Activated CD4-positive, alpha-beta memory T cell treated with anti-CD3 and anti-CD28 coated beads for 36 hours (primary cell): ENCODE measurements at places on chromosomes 1 and 21.

GRCh38 chr1:153962088-153963029, 978 bp downstream of the SLC39A1 start:
- peak; percentile 51 for DNase-seq

- DNase-seq, result no peak
Observed at GRCh38 chr1:174956976-174957375, 42.8 kb upstream of the CACYBP start.

- DNase-seq, result no peak
Observed at GRCh38 chr1:192580351-192580962, 4.9 kb downstream of the RGS1 start.

DNA sequence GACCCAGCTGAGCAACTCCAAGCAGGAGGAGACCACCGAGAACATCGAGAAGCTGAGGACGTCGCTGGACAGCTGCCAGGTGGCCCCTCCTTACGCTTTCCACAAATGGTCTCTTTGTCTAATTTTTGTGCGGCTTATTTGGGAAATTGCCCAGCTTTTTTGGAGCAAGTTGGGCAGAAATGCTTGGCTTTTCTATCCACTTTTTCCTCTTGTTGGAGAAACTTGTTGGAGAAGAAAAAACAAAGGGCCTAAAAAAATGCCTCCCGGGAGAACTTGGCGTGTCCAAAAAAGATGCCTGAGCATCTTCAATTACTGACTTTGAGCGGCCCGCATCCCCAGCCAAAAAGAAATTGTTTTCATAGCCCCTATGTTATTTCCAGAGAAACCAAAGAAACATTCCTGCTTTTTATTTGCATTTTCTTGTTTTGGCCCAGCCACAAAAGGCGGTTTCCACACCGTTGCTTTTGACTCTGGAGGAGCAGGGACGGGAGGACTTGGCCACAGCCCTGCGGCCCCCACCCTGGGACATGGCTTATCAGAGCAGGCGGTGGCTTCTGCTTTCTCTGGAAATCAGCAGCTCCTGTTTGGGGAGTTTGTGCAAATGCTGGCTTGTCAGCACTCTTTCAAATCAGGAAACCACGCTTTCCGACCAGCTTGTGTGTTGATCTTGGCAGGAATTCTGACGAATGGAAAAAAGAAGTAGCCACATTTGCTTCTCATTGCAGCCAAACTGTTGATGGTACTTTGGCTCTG, 81.2 kb upstream of the EFHD2 start:
- no peak for DNase-seq

DNA sequence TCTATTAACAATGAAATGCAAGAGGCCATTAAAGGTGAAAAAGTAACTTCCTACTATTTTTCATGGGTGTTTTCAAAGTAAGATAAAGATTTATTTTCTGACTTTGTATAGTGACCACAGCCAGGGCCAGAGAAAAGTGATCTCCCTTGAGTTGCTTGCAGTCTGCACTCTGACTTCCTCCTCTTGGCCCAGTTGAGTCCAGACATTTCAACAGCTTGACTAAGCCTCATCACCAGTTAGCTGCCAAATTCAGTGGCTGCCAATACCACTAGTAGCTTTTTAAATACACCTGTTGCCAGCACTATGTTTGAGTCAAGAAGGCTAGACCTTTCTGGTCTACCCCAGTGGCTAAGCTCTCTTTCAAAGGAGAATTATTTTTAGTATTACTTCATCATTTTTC, 3.7 kb upstream of the NEK7 start:
- no peak for DNase-seq

DNA sequence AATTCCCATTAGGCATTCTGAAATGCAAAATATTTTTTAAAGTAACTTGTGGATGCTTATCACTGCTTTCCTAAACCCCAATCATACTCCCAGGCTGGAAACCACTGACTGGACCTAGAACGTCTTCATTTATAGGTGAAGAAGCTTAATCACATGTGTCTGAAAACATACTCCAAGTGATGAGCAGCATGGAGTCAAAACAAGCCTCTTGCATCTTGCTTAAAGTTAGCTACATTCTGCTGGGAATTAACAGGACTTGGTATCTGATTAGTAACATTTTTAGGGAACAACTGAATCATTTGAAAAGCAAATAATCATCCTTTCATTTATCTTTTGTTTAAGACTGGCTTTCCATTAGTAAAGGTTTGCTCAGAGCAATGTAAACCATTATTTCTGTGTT, 105.7 kb downstream of the AK5 start:
- no peak for DNase-seq

- DNase-seq, result no peak
Observed at GRCh38 chr1:230752407-230752806, 5.2 kb downstream of the CAPN9 start.

DNA sequence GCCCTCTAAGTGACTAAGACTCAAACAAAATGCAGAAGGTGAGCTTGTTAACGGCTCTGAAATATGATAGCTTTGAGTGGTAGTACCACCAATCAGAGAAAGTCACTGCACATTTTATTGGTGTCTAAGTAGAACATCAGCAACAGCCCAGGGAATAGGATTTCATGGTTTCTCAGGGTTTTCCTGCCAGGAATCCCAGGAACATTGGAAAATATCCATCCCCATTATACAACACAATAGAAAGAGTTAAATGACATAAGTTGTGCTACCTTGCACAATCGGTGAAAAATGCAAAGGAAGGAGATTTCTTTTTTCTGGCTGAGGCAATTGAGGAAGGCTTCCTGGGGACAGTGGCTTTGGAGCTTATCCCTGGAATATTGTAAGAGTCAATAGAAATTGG, 283.1 kb downstream of the HLX start:
- no peak for DNase-seq

DNA sequence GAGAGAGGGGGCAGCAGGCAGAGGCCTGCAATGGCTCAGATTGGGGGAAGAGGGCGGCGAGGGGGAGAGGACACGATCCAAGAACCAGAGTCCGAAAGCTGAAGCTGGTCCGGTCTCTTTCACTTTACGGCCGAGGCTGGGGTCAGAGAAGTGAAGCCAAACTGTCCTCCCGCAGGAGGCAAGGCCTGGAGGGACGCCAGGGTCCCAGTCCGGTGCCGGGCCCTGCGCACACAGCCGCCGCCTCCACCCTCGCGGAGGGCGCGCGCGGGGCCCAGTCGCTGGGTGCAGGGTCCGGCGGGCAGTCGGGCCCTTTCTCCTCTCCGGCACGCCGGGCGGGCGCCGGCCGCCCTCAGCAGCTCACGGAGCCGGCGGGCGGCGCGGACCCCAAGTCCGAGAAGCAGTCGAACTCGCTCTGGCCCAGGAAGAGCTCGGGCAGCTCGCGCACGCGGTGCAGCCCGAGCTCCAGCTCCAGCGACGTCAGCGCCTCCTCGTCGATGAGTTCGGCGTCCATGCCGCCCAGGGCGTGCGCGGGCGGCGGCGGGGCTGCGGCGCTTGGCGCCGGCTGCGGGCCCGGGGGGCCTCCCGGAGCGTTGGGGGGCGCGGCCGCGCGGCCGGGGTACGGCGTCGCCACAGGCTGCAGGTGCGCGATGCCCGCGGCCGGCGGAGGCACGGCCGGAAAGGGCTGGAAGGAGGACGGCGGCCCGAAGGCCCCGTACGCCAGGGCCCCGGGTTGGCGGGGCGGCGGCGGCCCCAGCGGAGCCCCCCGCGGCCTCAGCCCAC, 749 bp downstream of the CITED4 start:
- DNase-seq, result peak; percentile 47

DNA sequence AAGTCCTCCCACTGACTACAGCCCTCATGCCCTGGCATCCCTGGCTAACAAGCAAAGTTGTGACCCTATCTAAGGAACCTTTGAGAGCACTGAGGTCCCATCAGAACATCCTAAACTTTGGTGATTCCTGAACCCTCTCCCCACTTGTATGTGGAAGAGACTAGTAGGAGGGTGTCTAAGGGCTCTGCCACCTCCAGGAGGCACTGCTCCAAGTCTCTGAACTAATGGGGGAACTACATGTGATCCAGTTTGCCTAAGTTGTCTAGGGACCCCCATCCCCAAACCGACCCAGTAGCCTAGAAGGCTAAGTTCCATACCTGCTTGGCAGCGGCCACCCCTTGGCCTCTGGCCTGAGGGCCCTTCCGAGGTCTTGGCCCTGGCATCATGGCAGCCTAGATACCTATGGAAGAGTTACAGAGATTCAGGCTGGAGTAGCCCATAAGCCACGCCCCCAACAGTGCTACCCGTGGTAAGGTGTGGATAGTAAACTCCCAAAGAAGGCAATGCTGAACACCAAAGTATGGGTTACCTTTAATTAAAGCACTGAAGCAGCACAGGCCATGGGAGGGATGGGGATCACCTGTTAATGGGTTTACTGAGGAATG, 1.7 kb downstream of the CC2D1B start:
- DNase-seq, result peak; percentile 32

DNA sequence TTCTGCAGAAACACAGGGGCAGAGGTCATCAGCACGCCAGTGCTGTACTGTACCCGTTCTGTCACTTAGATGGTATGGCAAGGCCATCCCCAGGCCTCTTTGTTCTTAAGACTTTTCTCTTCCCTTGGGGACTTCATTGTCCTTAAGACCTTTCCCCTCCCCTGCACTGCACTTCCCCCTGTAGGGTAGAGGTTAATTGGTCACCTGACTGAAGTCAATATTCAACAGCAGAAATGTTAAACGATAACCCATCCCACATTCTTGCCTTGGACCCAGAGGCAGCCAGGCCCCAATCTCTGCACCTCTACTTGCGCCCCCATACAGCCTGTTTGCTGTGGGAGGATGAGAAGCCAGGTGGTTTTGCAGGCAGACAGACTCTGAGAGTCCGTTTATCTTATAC, 10.2 kb downstream of the PHGDH start:
- DNase-seq, result no peak

GRCh38 chr21:45615145-45615711, 28.3 kb upstream of the PCBP3 start:
- peak; percentile 90 for DNase-seq

- DNase-seq, result no peak
Observed at GRCh38 chr1:46437723-46438122, 43.6 kb downstream of the FAAH start.
